NT2/D1 (cell line): ENCODE measurements at places on chromosomes 3 and 15.

- DNase-seq = no peak
These were observed 99.0 kb upstream of the LIPC start for GRCh38 chr15:58332676-58333400.

- DNase-seq = no peak
These were observed 12.0 kb downstream of the TMED3 start for GRCh38 chr15:79322945-79323344.

DNA sequence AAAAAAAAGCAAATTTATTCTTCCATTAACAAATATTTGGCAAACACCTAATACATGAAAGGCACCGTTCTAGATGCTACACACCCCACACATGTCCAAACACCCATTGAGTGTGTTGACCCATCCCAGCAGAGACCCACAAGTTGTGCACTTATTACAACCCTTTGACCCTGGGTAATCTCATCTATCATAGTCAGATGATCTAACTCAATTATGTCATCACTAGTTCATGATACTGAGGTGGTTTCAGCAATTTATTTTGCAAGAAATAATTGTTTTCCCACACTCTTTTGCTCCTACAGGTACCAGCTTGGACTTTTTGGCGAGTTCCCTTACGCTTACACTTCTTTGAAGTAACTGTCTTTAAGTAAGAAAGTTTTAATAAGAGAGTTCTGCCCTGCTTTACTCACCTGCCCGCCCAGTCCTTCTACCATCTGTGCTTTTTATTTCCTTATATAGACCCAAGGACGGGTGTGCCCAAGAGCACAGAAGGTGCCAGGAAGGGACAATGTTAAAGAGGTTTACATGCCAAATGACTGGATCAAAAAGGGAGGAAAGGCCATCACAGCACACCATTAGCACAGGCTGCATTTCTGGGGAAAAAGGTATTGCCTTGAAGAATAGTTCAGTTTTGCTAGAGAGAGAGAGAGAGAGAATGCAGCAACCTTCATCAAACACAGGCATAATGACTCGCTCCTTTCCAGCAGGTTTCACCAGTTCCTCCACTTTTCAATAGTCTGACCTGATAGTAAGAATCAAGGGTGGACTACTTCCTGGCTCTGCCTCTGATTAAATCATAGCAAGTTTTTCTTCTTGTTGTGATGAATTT is 54.5 kb upstream of the ATP11B start:
- DNase-seq = no peak

- DNase-seq = no peak
These were observed 22.9 kb upstream of the TPM1 start for GRCh38 chr15:63019511-63020109.

GRCh38 chr15:79381593-79381992 is 50.5 kb upstream of the MINAR1 start:
- no peak for DNase-seq

- DNase-seq = peak; percentile 57
These were observed 46.5 kb downstream of the CD86 start for GRCh38 chr3:122101646-122102045.

DNA sequence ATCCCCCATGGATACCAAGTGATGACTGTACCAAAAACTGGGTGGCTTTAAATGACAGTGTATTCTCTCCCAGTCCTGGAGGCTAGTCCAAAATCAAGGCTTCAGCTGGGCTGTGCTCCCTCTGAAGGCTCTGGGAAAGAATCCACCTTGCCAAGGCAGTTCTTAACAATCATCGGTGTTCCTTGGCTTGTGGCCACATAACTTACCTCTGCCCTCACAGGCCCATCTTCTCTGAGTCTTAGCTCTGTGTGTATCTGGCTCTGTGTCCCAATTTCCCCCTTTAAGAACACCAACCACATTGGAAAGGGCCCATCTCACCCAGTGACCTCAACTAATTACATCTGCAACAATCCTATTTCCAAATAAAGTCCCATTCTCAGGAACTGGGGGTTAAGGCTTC is 503.0 kb upstream of the PROK2 start:
- DNase-seq = no peak

DNA sequence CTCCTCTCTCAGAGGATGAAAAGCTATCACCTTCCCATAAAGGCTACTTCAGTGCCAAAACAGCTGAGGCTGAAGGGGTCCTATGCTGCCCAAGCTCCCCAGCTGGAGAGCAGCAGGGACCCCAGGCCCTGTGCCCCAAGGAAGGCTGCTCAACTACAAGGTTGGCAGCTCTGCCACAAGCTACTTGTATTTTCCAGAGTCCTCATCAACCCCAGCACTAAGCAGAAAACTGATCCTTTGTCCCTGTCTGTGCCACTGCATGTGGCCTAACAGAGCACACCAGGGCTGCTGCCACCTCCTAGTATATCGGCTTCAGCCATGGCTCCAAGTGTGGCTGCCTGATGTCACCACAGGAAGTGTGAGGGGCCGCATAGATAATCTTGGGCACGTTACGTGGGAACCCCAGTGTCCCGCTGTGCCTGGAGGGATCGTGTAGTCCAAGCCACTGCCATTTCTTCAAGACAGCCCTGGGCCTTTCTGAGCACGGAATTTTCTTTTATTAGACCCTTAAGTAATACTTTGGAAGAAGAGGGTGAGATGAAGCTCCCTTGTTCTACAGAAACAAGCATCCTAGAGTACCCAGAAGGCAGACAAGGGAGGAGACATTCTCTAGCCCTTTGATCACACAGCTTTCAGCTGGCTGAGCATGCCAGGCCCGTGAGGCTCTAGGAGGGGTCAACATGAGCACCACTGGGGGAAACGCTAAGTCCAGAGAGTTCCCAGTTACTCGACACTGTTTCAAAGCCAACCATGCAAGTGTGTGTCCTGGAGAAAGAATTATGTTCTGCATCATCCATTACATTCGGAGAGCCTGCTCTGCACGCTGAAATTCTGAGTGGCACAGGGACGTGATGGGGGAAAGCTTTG is 60.7 kb downstream of the CAPN7 start:
- no peak for DNase-seq
